ENCODE measurements at places on chromosomes 6 and 20.

DNA sequence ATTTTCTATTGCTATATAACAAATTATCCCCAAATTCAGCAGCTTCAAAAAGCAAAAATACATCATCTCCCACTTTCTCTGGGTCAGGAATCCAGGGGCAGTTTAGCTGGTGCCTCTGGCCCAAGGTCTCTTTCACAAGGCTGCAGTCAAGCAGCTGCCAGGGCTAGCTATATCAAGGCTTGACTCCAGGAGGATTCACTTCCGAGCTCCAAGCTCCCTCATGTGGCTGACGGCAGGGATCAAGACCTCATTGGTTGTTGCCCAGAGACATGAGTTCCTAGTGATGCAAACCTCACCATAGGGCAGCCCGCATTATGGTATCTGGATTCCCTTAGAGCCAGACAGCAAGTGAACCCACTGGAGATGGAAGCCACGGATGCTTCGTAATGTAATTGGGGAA is 1.3 kb upstream of the VNN1 start:
- DNase-seq = no peak

GRCh38 chr20:43559147-43559987 is 540 bp downstream of the SGK2 start:
- DNase-seq = no peak

- no peak for DNase-seq
Measured at GRCh38 chr20:35150846-35151579, 3.9 kb upstream of the EDEM2 start.

DNA sequence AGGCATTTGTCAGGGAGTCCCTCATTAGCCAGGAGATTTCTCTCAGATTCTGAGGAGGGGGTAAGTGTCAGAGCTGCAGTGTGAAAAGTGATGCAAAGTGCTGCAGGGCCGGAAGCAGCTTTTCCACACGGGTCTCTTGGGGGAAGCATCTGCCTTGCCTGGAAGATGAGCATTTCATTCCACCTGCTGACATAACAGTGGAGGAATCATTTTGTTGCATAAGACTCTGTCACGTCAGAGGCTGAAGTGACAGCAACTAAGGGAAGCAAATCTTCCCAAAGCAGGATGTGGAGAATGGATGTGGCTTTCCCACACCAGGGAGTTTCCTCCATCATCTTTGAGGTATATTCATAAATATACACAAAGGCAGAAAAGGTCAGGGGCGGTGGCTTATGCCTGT is 22.8 kb downstream of the DCBLD1 start:
- no peak for DNase-seq

DNA sequence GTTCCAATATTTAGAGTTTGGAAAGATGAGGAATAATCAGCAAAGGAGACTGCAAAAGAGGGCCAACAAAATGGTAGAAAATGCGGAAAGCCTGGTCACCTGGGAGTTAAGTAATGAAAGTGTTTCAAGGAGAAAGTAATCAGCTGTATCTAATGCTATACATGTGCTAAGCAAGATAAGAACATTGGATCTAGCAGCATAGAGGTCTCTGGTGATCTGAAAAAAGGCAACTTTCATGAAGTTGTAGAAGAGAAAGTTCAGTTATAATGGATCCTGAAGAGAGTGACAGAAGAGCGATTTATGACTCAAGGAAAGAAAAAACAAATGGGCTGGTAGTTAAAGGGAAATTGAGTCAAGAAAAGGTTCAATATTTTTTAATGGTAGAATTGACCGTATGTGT is 4.6 kb upstream of the RSPH3 start:
- no peak for DNase-seq

GRCh38 chr6:40148882-40149573 is 214.8 kb upstream of the MOCS1 start:
- no peak for DNase-seq

DNA sequence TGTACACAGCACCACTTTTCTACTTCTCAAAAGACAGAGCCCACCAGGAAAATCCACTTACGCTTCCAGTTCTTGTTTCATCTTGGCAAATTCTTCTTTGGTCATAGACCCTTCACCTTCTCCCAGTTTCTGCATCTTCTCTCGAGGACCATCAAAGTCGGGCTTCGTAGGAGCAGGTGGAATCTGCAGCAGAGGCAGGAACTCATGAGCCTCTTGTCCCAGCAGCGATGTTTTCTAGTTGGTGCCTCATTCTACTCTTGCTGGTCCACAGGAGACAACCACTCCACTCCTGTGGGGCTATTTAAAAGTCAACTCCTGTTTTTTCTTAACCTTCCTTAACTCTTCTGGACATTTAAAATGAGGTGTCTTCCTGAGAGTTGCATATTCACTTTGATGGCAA is 14.7 kb downstream of the SNX5 start:
- no peak for DNase-seq

DNA sequence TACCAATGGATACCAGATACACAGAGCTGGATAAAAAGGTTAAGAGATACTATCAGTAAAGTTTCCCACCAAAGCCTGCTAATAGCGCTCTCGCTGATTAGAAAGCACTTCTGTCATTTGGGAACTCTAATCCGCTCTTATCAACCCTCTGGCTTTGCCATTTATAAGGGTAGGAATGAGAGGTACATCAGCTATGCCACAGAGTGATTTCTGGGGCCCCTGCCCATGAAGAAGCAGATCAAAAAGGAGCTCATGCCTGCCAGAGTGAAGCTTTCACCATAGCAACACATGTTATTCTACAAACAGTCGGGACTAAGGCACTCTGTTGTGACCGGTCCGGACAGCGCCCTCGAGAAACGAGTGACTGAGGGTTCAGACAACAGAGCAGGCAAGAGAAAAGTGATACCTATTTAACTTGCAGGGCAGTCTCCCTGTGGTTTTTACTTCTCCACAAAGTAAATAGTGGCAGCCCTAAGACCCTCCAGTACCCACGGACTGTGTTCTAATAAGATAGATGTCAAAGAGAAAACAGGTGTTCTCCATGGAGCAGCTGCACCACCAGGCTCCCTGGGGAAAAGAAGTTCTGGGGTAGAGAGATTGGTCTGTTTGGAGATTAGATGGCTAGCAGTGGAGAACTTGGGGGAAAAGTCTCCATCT is 5.6 kb downstream of the TRAM2 start:
- DNase-seq = no peak

- no peak for DNase-seq
Measured at GRCh38 chr6:22657352-22657980, 88.1 kb downstream of the HDGFL1 start.

GRCh38 chr6:71199736-71200135 is 88.9 kb upstream of the OGFRL1 start:
- no peak for DNase-seq

- DNase-seq = no peak
Measured at GRCh38 chr20:21554985-21555384, 41.1 kb upstream of the NKX2-2 start.

DNA sequence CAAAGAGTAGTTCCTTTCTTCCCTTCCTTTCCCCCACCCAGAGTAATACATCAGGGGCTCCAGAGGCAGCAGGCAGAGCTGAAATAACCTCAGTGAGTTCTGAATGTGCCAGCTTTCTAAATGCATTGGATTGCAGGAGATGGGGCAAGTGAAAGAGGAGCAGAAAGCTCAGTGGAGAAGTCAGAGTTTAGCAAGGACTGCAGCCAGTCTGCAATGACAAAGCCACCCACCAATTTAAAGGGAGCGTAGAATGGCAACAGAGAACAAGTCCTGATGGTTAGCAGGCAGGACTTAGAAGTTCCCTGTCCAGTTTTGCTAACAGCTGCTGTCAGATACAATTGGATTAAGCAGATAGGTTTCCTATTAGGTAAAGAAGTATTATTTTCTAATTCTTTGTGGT is 203.4 kb upstream of the RIN2 start:
- no peak for DNase-seq

GRCh38 chr6:37756135-37756534 is 58.5 kb upstream of the MDGA1 start:
- DNase-seq = no peak

- DNase-seq = no peak
Measured at GRCh38 chr6:15906420-15907016, 222.4 kb upstream of the MYLIP start.

DNA sequence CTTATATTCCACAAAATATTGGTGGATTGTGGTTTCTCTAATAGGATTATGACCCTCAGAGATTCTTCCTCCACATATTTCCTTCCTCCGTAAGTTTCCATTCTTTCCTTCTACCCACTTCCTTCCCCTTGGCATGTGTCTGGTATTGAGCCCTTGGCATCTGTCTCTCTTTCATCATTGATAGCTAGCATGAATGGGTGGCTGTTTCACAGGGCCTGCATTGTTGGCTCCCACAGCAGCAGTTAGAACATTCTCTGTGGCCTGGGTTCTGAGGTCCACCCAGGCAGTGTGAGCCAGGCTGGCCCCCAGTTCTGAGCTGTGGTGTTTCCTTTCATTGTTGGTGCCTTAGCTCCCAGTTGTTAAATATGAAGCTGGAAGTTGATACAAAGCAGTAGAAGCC is 125.3 kb downstream of the ANKS1A start:
- DNase-seq = no peak

DNA sequence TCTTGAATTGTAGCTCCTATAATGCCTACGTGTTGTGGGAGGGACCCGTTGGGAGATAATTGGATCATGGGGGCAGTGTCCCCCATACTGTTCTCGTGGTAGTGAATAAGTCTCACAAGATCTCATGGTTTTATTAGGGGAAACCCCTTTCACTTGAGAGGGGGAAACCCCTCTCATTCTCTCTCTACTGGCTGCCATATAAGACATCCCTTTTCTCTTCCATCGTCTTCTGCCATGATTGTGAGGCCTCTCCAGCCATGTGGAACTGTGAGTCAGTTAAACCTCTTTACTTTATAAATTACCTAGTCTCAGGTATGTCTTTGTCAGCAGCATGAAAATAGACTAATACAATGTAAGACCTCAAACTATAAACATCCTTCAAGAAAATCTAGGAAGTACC is 23.1 kb downstream of the PAQR8 start:
- no peak for DNase-seq

- no peak for DNase-seq
Measured at GRCh38 chr6:63527658-63528514, 44.4 kb upstream of the LOC128125822 start.

DNA sequence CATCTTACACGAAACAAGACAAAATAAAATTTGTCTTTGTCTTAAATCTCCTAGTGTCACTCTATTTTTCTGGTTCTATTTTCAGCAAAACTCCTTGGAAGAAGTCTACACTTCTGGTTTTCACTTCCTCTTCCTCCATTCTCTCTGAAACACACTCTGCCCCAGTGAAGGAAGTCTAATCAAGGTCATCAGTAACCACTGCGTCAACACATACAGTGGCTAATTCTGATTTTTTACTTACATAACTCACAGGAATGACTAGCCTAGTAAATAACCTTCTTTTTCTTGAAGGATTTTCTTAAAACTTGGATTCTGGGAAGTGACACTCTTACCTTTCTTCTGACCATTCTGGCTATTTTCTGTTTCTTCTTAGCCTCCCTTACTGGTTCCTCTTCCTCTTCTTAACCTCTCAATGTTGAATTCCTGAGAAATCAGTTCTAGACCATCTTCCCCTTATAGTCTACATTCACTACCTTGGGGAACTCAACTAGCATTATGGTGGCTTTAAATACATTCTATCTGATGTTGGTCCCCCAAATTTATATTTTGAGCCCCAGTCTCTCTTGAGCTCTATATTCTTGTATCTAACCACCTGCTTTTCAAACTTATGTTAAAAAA is 37.5 kb downstream of the AIG1 start:
- no peak for DNase-seq

- DNase-seq = no peak
Measured at GRCh38 chr6:47810885-47811284, 29.1 kb downstream of the OPN5 start.

DNA sequence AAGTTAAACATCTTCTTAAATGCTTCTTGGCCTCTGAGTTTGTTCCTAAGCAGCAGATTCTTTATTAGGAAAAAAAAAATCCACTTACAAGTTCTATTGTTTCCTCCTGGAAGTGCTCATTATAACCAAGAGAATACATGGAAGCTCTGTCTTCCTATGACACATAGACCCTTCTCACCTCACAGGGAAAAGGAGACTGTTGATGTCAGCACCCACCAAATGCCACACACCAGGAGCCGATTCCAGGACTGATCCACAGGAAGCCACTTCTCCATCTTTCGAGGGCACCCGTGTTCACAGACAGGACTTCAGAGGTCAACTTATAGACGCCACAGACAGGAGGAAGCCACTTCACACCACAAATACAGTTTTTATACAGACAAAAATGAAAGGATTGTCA is 13.4 kb upstream of the BNIP5 start:
- no peak for DNase-seq

GRCh38 chr20:9160757-9161156 is 91.9 kb downstream of the PLCB4 start:
- DNase-seq = no peak

DNA sequence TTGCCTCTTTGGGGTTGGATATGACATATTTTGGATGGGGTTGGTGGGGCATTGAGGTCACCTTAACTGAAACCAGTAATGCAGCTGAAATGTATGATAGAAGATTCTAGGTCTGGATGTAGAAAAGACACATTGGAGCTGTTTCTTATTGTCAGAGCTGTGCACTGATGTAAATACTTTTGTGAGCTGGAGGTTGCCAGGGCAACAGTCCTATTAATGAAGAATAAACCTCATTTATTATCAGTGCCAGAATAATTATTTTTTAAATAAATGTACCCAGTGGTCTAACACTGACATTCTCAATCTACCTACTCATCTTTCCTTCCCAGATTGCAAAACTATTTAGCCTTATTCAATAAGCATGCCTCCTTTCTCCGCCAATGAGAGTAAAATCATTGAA is 57.0 kb downstream of the CAP2 start:
- no peak for DNase-seq

DNA sequence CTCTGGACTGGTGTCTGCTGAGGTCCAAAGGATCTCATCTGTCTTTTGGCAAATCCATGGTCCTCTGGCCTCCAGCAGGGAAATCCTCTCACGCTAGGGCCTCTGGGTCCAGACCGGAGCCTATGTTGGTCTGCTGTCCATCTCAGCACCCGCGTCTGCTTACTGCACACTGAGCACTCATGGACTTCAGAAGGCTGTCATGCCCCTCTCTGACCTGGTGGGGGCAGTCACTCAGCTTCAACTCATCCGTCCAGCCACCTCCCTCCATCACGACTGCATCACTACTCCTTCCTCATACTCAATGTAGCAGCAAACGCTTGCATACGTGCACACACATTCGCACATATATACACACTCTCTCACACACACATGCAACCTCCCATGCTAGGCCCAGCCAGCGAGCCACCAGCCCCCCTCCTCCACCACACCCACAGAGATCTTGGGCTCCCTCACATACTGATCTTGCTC is 33.3 kb downstream of the GABRR2 start:
- DNase-seq = no peak

GRCh38 chr6:4577406-4577805 is 198.8 kb upstream of the CDYL start:
- no peak for DNase-seq

DNA sequence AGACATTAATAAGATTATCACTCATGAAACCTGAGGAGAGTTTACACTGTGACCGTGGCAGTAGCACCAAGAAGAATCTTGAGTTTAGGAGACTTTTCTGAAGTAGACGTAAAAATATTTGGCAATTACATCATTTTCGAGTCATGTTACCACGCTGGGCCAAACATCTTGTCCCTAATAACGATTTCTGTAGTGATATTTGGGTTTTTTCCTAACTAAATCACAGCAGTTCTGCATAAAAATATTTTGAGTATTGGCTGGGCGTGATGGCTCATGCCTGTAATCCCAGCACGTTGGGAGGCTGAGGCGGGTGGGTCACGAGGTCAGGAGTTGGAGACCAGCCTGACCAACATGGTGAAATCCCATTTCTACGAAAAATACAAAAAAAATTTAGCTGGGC is 262.4 kb downstream of the PHF3 start:
- no peak for DNase-seq

GRCh38 chr20:39190666-39191570 is 228.8 kb downstream of the DHX35 start:
- DNase-seq = no peak

- no peak for DNase-seq
Measured at GRCh38 chr20:32448306-32449056, 90.3 kb downstream of the ASXL1 start.
